Stimulated activated CD4-positive, alpha-beta T cell treated with anti-CD3 and anti-CD28 coated beads, Interleukin-12 subunit alpha, Interleukin-12 subunit beta, amount 100 ng/mL, for 4 hours (primary cell): ENCODE measurements at places on chromosomes 7 and 10.

GRCh38 chr7:8121243-8121642, 140.7 kb downstream of the ICA1 start:
- no peak for DNase-seq

DNA sequence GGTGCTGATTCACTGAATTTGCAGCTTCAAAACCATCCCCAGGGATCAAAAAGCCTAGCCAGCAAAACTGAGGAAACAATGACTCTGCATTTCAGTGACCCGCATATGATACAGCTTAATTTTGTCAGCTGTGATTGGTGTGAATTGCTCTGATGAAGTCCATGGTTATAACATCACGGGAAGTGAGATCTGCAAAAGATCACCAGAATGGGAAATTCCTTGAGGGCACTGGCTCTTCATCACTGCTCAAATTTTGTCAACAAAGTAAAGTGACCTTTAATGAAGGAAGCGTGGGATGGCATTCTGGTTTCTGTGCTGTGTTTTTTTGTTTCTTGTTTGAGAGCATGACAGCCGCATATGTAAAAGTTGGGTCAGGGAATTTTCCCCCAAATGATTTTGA, 745.9 kb downstream of the GATA3 start:
- DNase-seq = no peak

DNA sequence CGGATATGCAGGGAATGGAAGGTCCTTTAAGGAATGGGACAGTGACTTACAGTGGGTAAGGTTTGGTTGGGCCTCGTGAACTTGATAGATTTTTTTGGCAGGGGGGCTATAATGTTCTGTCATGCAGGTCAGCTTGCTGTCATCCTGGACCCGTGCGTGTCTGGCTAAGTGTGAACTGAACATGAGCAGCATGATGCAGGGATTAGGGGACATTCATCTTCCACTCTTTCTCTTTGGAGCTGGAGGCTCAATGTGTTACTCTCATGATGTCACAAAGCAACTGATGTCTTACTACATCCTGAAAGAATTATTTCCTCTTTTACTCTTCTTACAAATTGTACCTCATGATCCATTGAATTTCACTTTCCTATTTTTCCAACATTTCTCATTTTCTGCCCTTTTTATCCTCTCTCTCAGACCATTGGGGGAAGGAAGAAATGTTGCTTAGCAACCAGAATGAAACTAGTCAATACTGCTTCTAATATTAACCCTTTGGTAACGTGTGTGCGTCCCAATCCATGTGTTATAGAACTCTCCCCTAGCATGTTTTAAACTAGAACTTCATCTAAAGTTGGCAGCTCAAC, 549.1 kb downstream of the LRMDA start:
- DNase-seq = no peak

GRCh38 chr7:47474937-47475879, 106.7 kb downstream of the TNS3 start:
- no peak for DNase-seq

DNA sequence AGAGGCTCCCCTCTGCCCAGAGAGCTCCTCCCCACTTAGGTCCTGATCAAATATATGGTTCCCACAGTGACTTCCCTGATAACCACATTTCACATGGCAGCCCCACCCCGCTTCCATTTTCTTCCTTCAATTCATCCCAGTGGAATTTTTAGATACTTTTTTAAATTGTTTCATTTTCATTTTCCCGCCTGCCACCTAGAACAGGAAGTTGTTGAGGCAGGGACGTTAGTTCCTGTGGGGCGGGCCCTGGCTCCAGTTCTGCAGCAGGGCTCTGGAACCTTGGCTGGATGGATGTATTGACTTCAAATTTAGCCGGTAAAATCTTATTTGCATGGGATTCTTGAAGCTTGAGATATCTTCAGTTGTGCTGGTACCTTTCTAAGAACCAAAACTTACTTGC, 226.6 kb downstream of the PAXIP1 start:
- no peak for DNase-seq

DNA sequence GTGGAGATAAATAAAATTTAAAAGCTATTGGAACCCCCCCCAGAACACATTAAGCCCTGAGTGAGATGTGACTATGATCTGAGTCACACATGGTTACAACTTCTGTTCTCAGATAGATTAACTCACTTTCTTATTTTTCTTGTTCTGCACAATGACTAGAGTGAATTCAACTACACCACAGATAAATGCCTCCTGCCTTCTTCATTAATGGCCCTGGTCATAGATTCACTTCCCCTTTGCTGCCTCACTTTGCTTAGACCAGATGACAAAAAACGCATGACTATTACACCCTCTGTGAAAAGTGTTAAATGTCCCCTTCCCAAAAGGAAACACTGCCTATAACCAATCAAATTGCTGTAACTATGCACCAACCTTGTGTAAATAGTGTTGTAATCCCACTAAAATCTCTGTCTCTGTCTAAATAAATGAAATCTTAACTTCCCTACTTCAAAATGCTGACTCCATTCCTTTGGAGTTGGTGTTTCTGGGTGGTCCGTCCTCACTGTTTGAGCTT, 49.4 kb downstream of the AKR1D1 start:
- no peak for DNase-seq

DNA sequence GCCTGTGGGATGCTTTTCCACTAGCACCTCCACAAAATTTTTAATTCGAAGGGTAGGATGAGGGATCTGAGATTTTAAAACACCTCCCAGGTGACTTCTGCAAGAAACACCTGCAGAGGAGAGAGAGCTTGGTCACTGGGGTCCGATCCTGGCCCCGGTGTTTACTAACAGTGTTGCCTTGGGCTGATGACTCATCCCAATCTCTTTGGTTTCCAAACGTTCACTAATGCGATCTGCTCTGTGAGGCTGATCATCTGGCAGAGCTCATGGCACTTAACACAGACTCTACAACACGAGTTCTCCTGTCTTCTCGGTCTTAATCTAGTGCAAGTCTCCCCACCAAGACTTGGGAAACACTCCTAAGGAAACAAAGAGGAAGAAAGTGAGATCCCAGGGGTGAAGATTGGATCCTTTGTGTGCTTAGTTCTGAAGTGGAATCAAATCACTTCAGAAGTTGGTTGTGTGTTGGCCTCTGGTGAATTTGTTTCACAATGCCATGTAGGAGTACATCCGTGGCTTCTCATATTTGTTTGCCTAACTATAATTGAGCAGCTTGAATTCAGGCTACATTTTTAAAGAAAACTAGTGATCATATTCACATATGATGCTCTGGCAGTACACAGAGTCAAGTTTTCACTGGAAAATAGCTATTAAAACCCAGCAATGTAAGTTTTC, 407.9 kb downstream of the NRG3 start:
- no peak for DNase-seq

- DNase-seq = no peak
Observed at GRCh38 chr7:77208416-77208815, 8.8 kb upstream of the FGL2 start.

- no peak for DNase-seq
Observed at GRCh38 chr10:131657318-131657984, 243.4 kb upstream of the PPP2R2D start.

DNA sequence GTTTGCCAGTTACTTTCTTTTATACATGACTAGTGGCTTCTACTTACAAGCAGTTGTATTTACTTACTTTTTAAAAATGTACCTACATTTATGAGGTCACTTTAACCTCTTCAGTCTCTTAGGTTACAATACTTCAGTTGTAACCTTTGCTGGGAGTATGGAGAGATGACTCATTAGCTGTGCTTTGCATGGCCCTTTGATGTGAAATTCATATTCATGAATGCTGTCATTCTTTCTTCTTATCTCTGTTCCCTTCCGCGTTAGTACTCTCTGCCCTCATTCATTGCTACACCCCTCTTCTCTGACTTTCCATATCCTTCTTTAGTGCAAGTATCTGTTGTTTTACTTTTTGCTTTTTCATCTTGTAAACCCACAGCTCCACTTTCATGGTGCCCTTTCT, 164.3 kb downstream of the BMPER start:
- no peak for DNase-seq

- no peak for DNase-seq
Observed at GRCh38 chr10:408236-408635, 273.0 kb downstream of the ZMYND11 start.

GRCh38 chr10:110137142-110137545, 70.3 kb upstream of the MXI1 start:
- no peak for DNase-seq

GRCh38 chr10:96370584-96371157, 11.9 kb upstream of the OPALIN start:
- peak; percentile 32 for DNase-seq

GRCh38 chr10:32995751-32996150, 37.7 kb upstream of the ITGB1 start:
- no peak for DNase-seq

DNA sequence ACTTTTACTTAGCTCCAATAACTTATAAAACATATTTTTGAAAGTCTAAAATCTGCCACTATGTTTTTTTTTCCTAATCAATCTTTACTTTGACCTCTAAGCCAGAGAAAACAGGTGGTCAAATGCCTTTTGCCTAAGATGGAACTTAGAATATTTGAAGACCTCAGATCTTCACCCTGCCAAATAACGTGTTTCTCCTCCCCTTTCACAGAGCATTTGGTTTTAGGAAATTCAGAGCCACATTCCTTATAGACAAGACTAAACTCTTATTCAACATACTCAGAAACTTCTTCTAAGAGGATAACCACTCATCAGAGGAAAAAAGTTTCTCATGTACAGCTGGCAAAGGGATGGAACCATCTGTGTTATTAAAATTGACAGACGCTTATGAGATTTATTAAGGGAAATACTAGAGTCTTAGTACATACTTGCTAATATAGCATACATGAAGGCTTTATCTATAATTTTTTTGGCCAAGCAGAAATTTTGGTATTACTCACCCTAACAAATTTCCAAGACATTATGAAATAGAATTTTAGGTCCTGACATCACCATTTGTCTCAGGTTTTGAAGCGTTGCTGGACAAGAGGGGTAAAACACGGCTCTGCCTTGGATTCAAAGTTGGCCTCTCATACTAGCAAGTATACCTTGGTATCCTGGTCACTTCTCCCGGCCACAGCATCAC, 2.6 kb upstream of the EGFR start:
- DNase-seq = no peak

- DNase-seq = no peak
Observed at GRCh38 chr10:62376071-62377025, 2.2 kb downstream of the ZNF365 start.

DNA sequence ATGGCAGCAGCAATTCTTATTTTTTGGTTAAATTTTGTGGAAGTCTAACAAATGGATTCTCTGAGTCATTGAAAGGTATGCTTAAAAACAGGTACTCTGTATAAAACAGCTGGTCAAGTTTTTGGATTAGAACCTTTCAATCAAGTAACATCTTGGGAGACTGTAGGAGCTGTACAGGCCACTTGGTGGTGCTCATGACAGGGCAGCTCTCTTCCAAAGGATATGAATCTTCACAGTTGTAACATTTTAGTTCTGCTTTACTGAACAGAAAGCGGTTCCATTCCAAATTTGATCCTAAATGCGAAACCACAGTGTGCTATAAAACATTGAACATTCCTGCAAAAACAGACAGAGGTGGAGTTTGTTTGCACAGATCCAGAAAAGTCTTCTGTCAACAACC, 44.5 kb upstream of the AGR3 start:
- DNase-seq = no peak

DNA sequence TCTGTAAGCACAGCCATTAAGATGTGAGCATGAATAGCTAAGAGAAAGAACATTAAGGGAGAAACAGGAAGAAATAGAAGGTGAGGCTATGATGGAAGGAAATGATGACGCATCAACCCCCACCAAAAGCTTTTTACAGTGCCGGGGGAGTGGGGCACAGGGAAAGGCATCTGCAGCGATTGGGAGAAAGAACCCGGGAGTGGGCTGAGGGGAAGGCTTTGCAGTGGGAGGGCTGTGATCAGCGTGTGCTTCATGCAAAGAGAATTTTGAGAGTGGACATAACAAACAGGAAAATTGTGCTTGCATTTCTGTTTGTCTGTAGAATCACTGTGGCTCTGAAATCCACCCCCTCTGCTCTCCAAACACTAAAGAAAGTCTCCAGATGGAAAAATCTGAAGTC, 250.8 kb downstream of the KCNMA1 start:
- DNase-seq = no peak

GRCh38 chr10:106395041-106395749, 769.3 kb downstream of the SORCS1 start:
- DNase-seq = no peak

DNA sequence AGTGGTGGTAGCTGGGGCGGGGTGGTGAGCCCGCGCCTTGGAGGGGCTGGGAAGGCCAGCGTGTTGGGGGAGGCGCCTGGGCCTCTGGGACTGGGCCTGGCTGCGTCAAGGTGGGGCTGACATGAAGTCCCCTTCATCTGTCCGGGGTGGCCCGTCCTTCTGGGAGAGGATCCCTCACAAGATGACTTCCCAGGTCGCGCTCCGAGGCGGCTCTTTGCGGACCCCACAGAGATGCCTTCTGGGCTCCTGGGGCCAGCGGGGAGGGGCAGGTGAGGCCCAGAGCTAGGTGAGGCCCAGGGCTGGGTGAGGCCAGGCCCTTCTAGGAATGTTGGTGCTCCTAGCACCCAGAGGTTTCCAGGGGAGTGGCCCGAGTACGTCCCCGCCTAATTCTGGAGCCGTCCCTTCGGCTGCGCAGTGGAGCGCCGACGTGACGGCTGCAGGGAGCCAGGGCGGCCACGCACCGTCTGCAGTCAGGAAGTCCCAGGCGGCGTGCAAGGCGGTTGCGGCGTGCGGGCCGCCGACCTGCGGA, 58.2 kb upstream of the NUPR2 start:
- DNase-seq = no peak

DNA sequence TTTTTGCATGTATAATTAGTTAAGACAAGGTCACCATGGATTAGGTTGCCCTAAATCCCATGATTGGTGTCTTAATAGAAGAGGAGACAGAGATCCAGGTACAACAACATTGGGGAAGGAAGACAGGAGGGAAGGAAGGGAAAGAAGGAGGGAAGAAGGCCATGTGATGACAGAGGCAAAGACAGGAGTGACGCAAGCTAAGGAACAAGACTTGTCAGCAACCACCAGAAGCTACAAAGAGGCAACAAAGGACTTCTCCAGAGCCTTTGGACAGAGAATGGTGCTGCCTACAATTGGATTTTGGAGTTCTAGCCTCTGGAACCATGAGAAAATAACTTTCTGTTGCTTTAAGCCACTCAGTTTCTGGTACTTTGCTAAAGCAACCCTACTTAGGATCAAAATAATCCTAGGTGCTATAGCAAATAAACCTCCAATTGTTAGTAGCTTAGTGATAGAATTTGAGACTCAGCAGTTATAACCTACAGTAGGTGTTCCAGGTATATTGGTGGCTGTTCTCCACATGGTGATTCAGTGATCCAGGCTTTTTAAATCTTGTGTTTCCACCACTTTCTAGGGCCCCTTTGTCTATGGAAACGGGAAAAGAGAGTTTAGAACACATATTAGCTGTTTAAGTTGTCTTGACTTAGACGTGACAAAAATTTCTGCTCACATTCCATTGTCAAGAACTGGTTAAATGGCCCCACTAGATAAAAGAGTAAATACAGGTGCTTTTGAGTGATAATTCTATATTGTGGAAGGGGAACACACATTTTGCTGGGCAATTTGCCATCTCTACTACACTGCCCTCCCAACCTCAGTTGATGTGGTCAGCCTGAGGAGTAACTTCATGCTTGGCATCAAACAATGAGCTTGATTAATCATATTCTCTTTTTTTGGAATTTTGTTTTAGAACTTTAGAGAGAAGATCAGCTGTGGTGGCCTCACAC, 70.5 kb upstream of the SP4 start:
- no peak for DNase-seq
